ENCODE measurements at places on chromosomes 7 and 10.

- DNase-seq, result no peak
Measured at GRCh38 chr7:40780460-40780859, 645.7 kb downstream of the SUGCT start.

GRCh38 chr10:95355301-95355700, 64.5 kb upstream of the PDLIM1 start:
- DNase-seq, result no peak

- no peak for DNase-seq
Measured at GRCh38 chr7:130734815-130735716, 1.1 kb upstream of the KLF14 start.

DNA sequence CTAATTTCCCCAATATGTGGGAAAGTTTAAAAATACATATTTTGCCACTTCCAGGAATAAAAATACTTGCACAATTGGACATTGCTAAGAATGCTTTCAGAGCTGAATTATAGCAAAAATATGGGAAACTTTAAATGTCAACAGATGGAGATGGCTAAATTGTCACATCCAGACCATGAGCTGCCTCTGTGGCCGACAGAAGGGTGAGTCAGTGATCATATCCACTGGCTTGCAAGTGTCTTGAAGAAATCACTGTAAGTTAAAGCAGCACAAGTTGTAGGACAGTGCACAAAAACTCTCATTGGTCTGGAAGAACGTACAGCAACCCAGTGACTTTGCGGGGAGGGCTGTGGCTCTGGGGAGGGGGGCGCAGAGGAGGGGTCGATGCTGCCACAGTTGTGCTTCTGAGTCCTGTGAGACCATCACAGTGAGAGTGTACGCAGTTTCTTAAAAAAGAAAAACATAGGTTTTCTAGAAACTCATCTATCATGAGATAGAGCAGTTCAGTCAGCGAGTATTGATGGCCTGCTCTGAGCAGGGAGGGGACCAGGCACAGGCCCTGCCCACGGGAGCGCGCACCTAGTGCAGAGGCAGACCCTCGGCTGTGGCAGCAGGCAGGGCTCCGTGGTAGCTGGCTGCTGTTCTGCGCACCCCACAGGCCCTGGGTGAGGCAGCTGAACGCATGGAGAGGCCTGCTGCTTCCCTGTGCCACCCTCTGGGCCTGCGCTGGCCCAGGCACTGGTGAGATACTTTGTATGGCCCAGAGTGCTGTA, 25.5 kb downstream of the LRRC27 start:
- no peak for DNase-seq

GRCh38 chr10:9786101-9786500, 1231.6 kb upstream of the CELF2 start:
- no peak for DNase-seq

Data from colonic mucosa (tissue), 4 donors.